ENCODE measurements at places on chromosomes 5 and 9.

DNA sequence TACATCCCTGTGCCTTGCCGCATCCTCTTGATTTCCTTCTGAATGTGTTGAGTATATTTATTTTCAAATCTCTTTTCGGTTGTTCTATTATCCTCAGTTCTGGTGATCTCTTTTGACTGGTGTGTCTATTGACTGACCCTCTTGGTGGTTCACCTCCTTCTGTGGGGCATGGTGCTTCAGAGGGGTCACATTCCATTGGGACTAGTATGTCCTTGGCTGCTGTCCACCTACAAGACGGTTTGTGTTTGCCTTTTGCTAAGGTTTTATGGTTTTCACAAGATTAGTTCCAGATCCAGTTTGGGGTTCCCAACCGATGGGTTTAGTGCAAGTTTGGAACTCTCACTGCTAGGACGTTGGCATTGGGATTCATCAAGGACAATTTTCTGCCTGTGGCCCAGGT, 66.6 kb downstream of the PHF2 start:
- no peak for DNase-seq

DNA sequence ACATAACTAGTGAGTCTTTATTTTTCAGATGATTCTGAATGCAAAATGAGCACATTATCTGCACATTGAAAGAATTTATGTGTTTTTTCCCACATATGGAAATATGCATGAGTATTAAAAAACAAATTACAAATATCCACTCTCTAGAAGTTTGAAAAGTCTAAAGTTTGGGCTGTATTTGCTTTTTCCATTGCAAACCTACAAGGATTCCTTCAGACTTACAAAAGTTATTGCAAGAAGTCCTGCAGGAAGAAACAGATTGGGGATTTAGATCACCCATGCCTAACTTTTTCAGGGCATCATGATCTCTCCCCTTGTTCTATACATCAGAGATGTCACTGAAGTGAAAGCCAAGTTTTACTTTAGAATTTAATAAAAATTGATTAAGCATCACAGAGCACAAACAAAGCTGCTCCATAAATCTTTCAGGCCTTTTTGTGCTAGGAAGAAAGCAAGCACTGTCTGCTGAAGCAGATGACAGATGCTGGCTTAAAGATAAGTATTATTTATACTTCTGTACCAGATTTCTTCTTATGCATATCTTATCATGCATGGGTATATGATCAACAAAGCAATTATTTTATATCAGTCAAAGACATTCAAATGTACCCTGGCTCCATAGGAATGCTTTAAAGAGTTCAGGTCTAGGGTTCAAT, 71.7 kb downstream of the NFIB start:
- no peak for DNase-seq

- no peak for DNase-seq
Measured at GRCh38 chr5:107915176-107915812, 244.6 kb upstream of the EFNA5 start.

- no peak for DNase-seq
Measured at GRCh38 chr5:71924980-71925379, 182.3 kb upstream of the MAP1B start.

DNA sequence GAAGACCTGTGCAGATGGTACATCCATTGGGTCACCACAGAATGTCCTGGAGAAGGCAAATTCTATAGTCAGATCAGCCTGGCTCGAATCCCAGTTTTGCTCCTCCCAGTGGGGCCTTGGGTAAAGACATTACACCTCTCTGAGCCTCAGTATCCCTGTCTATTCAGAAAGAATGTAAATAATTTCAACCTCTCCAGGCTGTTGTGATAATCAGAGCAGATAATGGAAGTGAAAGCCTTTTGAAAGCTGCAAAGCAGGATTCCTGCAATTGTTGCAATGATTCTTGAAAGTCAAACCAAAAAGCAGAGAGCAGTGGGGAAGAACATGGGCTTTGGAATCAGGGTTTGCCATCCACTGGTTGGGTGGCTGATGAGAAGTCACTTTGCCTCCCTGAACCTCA, 63.2 kb downstream of the LHX2 start:
- DNase-seq: no peak

DNA sequence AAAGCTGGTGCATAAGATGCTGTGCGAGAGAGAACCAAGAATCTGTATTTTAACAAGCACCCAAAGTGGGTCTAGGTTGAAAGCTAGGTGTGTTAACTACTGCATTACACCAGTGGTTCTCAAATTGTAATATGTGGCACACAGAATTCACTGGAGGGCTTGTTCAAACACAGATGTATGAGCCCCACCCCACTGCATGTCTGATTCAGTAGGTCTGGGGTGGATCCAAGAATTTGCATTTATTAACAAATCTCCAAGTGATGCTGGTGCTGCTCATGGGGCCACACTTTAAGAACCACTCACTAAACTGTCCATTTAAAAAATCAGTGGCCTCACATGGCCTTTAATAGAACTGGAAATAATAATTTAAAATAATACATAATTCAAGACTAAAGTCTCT, 40.4 kb downstream of the LPAR1 start:
- DNase-seq: no peak

- no peak for DNase-seq
Measured at GRCh38 chr9:99433555-99433954, 211.5 kb downstream of the SEC61B start.

DNA sequence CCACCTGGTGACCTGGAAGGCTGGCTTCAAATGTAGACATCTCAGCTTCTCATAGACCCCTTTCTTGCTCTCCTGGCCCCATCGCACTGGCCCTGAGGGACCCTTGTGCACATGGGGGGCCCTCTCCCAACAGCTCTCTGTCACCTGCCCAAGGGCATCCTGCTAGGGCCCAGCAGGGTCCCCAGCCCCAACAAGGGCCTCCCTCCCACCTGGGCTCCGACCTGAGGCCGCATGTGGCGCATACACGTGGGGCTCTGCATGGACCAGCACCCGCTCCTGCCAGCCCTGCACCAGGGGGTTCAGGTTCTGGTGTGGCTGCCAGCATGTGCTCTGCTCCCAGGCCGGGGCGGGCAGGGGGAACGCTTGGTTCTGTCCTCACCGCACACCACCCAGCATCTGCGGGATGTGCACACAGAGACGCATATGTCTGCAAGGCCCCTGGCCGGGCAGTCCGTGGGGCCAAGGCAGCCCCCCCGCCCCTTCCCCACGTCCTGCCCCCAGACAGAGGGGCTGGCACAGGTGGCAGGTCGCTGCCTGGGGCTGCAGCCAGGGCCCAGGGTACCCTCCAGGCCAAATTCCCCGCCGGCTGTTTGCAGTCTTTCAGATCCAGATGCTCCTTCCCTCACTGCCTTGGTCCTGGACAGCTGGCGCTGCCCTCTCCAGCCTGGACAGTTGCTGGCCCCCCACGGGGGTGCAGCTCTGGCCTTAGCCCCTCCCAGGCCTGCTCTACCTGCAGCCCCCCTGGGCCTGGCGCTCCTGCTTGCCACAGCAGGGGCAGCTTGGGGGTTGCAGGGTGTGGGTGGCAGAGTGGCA, 17.9 kb upstream of the NRARP start:
- no peak for DNase-seq

DNA sequence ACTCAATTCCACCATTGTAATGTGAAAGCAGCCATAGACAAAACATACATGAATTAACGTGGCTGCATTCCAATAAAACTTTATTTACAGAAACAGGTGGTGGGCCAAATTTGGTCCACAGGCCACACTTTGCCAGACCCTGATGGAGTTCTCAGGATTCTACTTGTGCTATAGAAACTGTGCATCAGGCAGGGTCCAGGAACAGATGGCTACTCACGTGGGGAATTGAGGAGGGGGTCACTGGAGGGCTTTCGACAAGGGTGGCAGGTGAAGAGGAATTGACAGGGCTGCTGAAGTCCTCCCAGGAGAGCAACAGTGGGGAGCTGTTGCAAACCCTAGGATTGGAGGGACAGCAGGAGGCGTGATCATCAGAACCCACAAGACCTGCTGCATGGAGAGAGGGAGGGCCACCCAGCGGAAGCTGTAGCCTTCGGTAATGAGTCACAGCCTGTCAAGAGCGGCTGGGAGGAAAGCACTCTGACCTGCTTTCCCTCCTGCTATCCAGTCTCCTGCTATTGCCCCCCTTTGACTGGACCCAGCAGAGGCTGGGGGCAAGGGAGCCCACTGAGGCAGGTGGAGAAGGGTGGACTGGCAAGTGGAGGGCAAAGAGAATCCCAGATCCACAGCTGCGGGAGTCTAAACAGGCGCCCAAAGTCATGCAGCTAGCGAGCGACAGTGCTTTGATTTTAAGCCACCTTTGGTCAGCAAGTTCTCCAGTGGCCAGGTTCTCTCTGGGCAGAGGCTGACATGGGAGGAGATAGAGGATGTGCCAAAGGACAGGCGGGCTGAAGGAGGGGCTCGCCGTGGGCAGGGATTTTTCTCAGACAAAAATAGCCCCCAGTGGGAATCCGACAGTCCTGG, 138.3 kb upstream of the SMIM23 start:
- no peak for DNase-seq

DNA sequence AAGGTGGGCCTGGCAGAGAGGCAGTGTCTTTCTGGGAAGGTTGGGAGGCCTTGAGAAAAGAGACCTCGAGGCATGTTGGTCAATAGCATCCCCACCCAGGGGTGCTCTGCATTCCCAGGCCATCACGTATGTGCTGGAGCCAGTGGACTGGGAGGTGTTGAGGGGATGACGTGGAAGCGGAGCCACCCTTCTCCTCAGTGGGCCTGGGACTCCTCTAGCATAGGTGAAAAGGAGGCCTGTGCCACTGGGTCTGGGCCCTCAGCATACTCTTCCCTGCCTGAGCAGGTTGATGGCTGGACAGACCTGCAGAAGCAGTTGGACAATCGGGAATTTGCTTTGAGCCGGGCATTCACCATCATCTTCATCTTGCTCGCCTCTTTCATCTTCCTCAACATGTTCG, 25.5 kb downstream of the PITX1 start:
- no peak for DNase-seq

GRCh38 chr5:179923436-179923835, 15.7 kb upstream of the TBC1D9B start:
- DNase-seq: no peak

DNA sequence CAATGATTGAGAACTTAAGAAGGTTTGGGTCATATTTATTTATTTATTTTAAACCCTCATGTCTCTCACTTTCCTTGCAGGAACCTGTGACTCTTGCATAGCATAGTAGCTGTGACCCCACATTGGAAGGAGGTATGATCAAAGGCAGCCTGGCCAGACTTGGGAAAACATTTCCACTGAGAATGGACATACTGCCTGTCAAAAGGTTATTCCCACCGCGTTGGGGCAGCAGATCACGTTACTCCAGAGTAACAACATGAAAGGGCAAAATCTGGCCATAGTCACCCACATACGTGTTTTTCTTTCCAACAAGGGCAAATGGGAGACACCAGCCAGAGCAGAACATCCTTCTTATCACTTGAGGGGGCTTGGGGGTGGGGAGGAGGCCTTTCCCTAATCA, 95.7 kb downstream of the ARL15 start:
- no peak for DNase-seq

- no peak for DNase-seq
Measured at GRCh38 chr9:112011051-112011620, 114.5 kb downstream of the UGCG start.

DNA sequence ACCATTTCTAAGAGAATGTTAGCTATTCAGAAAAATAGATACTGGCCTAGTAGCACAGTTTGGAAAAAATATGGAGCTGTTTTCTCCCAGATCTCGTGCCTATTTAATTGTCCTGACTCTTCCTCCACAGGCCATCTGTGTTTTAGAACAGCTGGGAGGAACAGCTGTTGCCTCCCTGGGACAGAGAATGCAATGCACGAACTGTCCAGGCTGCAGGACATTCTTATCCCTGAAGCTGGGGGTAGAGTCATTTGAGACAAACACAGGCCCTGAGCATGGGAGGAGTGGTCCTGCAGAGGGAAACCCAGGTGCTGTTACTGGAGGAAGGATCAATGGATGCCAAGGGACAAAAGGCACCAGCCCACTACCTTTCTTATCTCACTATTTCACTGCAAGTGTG, 20.9 kb upstream of the SPARC start:
- DNase-seq: no peak

GRCh38 chr5:134041570-134042411, 37.0 kb upstream of the VDAC1 start:
- no peak for DNase-seq

GRCh38 chr9:135209852-135210251, 122.4 kb downstream of the OLFM1 start:
- no peak for DNase-seq

- no peak for DNase-seq
Measured at GRCh38 chr5:42840269-42840668, 28.6 kb upstream of the SELENOP start.

DNA sequence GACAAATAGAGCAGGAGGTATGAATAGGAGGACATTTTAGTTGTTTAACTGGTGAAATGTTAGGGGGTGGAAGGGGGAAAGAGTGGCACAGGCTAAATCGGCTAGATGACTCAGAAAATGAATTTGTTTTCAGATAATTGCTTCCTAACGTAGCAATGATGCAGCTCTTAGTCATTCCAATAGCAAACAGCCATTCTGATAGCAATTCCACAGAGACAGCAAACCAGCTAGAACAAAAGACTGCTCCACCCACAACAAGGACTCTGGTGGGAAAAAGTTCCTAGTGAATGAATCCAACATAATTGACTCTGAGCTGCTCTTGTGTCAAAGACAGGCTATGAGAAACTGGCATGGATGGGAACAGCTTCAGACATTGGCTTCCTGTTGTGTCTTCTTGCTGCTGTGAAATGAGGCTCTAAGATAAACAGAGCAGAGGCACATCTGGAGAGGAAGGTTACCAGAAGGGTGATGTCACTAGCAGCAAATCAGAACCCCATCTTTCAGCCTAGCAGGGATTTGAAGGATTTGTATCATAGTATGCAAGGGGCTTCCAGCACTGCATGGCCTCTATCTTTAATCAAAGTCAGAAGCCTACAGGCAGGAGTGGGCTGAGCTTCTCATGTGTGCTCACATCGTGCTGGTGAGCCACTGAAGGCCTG, 28.1 kb upstream of the F2RL1 start:
- DNase-seq: no peak

GRCh38 chr5:56346044-56346710, 113.0 kb upstream of the ANKRD55 start:
- DNase-seq: no peak

DNA sequence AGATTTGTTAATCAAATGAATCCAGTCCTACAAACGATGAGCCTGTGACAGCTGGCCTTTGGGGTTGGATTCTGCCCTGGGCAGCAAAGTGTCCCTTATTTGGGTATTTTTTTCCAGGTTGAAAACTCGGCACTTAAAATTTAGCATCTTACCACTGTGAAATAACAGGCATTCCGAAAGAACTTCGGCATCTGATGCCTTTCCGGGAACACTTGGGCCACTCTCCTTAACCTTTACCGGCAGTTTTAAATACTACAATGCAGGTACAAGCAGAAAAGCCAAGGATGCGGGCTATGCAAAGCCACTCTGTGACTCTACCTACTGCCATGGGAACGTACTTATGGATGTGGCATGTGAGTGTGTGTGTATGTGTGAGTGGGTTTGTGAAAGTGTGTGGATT, 1.0 kb upstream of the RASGRF2 start:
- DNase-seq: no peak

GRCh38 chr5:176371621-176372539, 6.6 kb downstream of the ARL10 start:
- no peak for DNase-seq

All from effector CD4-positive, alpha-beta T cell (primary cell).